ENCODE measurements at places on chromosomes 6 and 20. TPM values are rescaled to one million over a fixed set of nuclear protein-coding genes. Genes with fewer than 3 reads are reported as not detected.
A peak's percentile ranks its signal among the peaks of the same experiment; 100 is the strongest.

Gene PRSS35
- 0.34 TPM for total RNA-seq

Gene CCN6
- not detected for total RNA-seq

DNA sequence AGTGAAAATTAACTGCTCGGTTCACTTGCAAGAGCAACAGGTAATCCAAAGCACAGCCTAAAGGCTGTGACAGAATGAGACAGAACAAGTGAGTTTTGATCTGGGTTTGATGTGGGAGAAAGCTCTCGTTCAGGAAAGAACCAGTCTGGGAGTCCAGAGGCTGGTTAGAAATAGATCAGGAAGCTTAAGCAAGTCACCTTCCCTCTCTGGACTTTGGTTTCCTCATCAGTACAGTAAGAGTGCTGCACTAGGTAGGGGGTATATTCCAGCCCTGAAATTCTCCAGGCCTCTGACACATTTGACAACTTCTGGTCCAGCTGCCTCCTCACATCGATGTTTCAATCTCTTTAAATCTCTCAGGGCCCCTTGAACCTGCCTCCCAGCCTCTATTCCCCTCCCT, 33.7 kb upstream of the MDGA1 start:
- DNase-seq: no peak

GRCh38 chr6:20647585-20647984, 113.3 kb downstream of the CDKAL1 start:
- DNase-seq: peak; percentile 35

- DNase-seq: no peak
Measured at GRCh38 chr6:150081702-150082101, 12.8 kb upstream of the ULBP3 start.

DNA sequence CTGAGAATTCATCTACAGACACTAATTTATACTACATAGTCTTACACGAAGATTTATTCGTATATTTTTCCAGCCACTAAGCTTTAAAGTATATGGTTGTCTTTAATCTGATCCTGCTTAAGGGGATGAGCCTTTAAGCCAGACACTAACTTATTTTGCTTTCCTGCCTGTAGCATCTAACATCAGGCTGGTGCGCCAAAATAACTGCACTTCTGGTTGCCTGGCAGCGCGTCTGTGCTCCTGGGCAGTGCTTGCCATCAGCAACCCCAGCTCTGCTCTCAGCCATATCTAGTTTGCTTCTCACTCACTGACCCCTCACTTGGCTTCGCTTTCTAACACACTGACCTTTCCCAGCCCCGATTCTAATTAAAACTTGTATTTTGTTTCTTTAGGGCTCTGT, 21.8 kb downstream of the HMGCLL1 start:
- no peak for DNase-seq

DNA sequence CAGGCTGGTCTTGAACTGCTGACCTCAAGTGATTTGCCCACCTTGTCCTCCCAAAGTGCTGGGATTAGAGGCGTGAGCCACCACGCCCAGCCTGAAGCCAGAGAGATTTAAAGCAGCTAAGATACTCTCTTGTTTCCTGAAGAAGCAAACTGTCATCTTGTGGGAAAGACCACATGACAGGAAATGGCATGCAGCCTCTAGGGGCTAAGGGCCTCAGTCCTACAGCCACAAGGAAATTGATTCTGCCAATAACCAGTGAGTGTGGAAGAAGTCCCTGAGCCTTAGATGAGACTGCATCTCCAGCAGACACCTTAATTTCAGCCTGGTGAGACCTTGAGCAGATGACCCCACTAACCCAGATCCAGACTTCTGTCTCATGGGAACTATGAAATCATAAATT, 40.9 kb downstream of the KIZ start:
- no peak for DNase-seq

Measured in Caki2 (cell line).